Hematopoietic multipotent progenitor cell treated with erythropoietin and hydrocortisone succinate and interleukin-3 and kit ligand, for 4 days (in vitro differentiated cells): ENCODE measurements at places on chromosomes 11 and 22.

DNA sequence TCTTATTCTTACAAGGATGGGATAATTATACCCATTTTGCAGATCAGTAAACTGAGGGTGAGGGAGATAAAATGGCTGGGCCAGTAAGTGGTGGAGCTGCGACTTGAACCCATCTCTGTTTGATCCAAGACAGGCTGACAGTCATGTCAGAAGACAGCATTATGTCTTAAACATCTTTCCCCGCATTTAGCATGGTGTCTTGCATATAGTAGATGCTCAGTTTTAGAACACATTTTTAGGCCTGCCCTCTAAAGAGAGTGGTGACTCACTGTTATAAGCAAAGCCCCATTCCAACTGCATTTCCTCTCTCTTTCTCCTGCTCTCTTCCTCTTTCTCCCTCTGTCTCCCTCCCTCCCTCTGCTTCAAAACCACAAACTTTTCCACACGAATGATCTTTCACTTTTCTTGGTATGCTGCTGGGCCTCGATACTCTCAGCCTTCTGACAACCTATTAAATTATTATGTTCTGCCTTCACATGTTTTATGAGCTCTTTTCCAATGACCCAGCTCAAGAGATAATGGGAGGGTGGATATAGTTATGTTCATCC lies 25.2 kb downstream of the CWC15 start:
- peak; percentile 40 for DNase-seq

- DNase-seq: no peak
These were observed 9.9 kb upstream of the MRPL11 start for GRCh38 chr11:66448523-66448922.

DNA sequence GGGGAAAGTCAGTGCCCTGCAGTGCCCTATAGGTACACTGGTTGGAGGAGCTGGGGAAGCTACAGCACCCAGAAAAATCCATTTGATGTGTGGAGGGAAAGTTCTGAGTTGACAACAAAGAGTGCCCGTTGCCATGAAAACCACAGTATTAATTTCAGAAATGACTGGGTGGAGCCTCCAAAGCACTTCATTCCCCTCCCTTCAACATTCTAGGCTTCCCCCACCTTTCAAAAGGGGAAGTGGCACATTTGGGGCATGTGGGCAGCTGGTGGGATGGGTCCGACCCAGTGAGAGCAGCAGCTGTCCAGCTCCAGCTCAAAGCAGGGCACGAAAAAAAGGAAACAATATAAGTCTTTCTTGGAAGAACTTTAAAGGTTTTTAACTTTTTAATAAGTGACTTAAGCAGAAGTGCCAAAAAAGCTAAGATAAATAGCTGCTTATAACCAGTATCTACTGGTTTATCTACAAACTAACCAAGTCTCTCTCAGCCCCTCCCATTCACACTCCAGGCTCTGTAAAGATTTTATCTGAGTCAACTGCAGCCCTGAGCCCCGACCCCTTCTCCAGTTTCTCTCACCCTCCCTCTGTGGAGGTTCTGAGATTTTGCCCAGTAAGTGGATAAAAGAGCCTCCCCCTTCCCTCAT lies 9.0 kb upstream of the AHNAK start:
- peak; percentile 96 for DNase-seq

- DNase-seq: no peak
These were observed 52.5 kb upstream of the SUSD2 start for GRCh38 chr22:24128631-24129262.

GRCh38 chr11:46981436-46981835 lies 44.9 kb downstream of the CSTPP1 start:
- no peak for DNase-seq

GRCh38 chr11:102283116-102283485 lies 34.2 kb upstream of the BIRC3 start:
- DNase-seq: no peak

GRCh38 chr11:77324508-77324907 lies 23.0 kb upstream of the GDPD4 start:
- DNase-seq: no peak

- DNase-seq: peak; percentile 47
These were observed 822 bp downstream of the RBX1 start for GRCh38 chr22:40951795-40952605.

DNA sequence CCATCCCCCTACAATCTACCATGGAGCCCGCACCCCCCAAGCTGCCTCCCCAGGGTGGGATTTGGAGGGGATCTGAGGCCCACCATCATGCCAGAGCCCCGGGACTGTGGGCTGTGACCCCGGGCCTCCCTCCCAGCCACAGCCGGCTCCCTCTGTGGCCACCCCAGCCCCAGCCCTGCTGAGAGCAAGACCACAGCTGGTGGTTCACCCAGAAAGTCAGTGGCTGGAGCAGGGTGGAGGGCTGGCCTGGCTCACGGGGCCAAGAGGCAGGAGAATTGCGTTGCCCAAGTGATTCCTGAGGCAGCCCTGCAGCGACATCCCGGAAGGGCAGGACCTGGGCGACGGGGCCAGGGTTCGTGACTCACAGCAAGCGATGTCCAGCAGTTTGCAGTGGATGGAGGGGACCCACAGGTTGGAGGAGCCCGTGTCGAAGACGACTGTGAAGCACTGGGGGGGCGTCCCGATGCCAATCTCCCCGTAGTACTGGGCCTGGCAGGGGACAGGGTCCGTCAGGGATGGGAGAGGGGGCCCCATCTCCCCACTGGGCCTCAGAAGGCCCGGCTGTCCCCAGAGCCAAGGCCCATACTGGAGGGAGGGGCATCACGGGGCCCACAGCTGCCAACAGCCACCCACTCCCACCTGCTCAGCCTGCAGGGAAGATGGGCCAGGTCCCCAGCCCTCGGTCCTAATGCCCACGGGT lies 4.4 kb downstream of the CTSD start:
- DNase-seq: no peak

- DNase-seq: no peak
These were observed 11.9 kb downstream of the DKK3 start for GRCh38 chr11:11996321-11997048.

- DNase-seq: no peak
These were observed 789 bp downstream of the SPECC1L start for GRCh38 chr22:24271386-24271854.

DNA sequence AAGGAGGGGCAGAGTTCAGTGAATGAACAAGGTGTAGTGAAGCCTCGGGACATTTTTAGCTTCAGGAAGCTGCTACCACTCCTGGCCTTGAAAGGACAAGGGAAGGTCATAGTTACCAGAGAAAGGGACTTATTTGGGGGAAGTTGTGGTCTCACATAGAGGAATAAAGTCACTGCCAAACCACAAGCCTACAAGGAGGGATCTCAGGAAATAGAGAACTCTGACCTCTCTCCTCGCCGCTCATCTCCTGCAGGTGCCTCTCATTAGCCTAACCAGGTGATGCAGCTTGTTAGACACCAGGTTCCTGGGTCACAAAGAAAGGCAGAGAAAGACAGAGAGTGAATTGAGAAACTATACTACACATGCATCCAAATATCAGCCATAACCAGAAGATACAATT lies 14.3 kb upstream of the TOLLIP start:
- peak; percentile 54 for DNase-seq

DNA sequence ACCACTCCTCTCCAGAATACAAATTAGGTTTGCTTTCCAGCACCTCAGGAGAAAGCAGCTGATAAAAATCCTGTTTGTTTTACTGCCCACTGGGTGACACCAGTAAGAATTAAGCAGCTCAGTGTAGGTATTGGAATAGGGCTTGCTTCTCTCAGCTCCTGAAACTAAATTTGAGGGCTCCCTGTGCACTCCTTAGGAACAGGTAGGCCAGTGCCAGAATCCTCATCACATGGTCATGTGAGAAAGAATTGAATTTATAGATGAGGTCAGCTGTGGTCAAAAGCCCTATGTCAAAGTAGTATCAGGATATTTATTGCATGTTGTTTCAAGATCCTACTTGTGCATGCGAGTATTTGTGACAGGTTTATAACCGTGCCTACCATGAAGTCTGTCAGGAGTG lies 1.0 kb downstream of the PRSS23 start:
- DNase-seq: no peak

DNA sequence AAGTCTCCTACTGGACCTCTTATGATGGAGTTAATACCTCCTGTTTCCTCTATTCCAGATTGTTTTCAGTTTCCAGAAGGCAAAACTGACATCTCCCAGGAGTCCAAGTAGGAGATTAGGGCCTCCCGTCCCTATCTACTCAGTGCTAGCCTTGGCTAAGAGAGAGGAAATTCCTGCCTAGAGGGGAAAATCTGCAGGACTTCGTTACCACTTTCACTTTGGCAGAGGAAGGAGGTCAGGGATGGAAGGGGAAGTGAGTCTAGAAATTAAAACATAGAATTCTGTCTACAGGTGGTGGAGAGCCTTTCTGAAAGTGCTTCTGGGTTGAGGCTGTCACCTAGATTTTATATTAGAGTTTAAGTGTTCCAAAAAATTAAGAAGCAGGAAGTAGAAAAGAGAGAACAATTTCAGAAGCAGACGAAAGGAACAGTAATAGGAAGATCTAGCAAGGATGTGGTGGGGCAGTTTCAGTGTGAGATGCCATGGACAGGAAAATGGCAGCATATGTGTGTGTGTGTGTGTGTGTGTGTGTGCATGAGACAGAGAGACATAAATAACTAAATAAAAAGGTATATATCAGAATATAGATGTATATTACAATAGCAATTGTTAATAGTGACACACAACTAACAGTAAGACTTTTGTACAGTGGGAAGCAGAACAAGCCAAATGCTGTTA lies 2.4 kb upstream of the TRIM68 start:
- peak; percentile 18 for DNase-seq

DNA sequence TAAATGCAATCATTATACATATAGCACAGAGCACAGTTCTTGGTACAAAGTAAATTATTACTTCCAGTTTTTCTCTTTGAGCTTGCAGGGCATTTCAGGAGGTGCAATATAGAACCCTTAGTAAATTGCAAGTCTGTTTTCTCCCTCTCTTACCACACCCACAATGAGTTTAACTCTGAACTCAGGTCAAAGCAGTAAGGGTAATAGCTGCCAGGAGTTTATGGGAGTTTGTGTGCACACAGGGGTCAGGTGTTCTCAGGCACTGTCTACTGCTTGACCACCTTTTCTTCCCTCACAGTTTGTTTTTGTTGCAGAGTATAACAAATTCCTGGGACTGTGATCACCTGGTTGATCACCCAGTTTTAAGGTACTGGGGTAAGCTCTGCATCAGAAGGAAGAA lies 478.5 kb upstream of the TENM4 start:
- no peak for DNase-seq

DNA sequence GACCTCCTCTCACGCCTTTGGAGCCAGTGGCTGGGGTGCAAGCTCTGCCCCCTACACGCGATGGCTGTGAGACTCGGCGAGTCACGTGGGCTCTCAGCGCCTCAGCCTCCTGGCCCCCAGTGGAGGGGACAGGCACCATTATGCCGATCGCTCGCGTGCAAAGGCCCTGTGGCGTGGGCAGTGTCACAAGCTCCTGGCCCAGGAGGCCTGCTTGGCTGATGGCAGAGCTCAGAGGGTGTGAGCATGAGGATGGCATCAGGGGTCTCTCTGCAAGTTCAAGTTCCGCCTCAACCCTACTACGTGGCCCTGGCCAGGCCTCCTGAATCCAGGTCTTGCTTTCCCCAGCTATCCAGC lies 90.8 kb upstream of the KCNQ1OT1 start:
- no peak for DNase-seq

DNA sequence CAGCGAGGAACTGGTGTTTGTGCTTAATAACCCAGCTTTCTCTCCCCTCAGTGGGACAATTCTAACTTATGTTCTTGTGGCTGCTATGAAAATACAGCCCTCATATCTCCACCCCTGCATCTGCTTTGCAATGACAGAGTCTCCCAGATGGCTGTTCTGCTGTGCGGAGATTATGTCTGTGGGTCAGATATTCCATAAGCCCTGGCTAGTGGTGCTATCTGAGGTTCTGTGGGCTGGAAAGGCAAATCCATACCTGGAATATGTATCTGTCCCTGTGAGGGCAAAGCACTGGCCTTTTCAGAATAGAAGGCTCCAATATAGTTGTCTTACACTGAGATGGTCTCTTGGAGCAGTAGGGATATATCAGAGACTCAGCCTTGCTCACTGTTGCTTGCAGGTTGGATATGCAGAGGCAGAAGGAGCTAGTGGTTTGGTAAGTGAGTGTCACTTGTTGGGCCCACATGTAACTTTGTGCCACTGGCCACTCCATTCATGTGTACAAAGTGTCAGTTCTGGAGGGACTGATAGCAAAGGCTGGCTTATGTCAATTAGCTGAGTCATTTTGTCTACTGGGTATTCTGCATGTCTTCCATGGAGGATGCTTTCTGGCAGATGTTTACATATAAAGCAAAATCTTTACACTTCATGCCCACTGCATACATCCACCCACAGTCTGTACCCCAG lies 246.6 kb downstream of the FAM76B start:
- peak; percentile 81 for DNase-seq

- no peak for DNase-seq
These were observed 800 bp downstream of the KCNJ5 start for GRCh38 chr11:128891913-128892398.

GRCh38 chr11:129854232-129854805 lies 38.7 kb downstream of the TMEM45B start:
- DNase-seq: no peak
